ENCODE measurements at places on chromosomes 13 and 19.

- no peak for DNase-seq
Observed at GRCh38 chr19:35009424-35010415, 9.6 kb downstream of the GRAMD1A start.

DNA sequence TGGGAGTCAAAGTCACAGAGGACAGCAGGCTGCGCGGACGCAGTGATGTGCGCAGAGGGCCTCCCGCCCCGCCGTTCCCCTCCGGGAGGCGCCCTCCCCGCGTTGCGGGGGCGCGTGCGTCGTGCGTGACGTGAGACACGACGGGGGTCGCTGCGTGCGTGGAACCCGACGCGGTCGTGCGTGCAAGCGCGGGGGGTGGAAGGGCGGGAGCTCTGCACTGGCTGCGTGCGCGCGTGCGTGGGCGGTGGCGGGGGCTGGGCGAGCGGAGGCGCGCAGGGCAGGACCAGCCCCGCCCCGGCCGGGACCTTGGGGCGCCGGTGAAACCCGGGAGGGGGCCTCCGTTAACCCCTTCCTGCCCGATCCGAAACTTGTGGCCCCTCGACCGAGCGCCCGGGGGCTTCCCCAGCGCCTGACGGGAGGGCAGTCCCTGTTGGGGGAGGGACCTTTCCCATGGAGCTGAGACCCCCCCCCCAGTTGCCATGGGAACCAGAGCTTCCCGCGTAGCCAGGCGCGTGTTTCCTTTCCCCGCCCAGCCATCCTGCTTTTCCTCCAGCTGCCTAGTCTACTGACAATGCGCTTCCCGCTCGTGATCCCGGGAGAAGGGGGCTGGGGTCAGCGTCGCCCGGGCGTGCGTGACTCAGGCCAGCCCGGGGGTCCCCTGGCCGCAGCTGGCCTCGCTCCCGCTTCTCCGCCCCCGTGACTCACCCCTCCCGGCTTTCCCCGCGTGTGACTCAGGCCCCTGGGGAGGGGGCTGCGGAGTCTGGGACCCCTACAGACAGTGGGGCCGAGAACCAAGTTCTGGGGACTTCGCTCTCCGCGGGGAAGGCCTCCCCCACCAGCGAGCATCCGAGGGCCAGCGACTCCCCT, 7.3 kb upstream of the HOOK2 start:
- no peak for DNase-seq

GRCh38 chr13:111282997-111283396, 37.4 kb upstream of the TEX29 start:
- no peak for DNase-seq

- no peak for DNase-seq
Observed at GRCh38 chr13:20699715-20700114, 3.8 kb upstream of the IL17D start.

DNA sequence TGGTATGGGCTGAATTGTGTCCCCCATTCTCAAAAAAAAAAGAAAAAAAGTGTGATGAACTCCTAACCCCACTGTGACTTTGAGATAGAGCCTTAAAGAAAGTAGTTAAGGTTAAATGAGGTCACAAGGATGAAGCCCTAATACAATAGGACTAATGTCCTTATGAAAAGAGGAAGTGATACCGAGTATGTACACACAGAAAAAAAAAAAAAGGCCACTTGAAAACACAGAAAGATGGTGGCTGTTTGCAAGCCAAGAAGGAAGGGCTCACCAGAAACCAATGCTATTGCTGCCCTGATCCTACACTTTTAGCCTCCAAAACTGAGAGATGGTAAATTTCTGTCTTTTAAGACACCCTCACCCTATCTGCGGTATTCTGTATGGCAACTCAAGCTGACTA, 955.6 kb downstream of the PCDH17 start:
- DNase-seq, result no peak

DNA sequence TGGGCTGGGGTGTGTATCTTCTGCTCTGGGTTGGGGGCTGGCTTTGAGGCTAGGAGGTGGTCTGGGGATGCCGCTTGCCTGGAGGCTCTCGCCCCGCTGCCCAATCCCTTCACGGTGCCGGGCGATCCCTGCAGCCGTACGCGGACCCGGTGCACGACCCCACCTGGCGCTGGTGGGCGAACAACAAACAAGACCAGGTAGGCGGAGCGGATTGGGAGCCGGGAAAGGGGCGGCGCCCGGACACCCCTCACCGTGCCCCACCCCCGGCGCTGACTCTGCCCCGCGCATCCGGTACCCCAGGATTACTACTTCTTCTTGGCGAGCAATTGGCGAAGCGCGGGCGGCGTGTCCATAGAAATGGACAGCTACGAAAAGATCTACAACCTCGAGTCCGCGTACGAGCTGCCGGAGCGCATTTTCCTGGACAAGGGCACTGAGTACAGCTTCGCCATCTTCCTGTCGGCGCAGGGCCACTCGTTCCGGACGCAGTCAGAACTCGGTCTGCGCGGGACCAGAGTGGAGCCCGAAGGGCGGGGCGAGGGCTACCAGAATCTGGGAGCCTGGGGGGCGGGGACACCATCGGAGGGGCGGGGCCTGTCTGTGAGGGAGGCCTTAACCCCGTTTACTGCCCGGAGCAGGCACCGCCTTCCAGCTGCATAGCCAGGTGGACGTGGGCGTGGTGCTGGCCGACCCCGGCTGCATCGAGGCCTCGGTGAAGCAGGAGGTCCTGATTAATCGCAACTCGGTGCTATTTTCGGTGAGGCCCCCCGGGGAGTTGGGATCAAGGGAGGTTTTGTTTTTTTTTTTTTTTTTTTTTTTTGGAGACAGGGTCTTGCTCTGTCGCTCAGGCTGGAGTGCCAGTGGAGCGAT, 12.1 kb upstream of the PSMD8 start:
- no peak for DNase-seq

- no peak for DNase-seq
Observed at GRCh38 chr19:29680447-29680846, 15.2 kb downstream of the PLEKHF1 start.

GRCh38 chr13:20994441-20994821, 67.0 kb downstream of the LATS2 start:
- DNase-seq, result no peak

DNA sequence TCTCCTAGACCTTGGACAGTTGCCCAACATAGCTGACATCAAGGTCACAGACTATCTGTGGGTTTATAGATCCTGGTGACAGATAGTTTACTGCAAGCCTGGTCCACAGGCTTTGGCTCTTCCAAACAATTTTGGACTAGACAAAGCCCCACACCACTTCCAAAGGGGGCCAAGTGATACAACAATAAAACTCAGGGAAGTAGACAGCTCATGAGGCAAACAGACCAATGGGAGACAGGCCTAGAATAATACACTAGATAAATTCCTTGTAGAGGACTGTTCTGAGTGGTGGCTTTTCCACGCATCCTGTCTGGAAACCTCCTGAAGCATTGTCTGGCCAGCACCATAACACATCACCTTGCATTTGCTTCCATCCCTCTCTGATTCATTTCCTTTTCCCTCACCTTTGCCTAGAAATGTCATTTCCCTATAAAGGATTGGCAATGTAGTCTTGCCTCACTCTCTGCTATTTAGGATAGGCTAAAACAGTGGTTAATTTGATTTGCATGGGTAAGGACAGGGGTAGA, 284.2 kb downstream of the POU4F1 start:
- no peak for DNase-seq

- DNase-seq, result no peak
Observed at GRCh38 chr19:38759590-38760003, 13.7 kb downstream of the LGALS7 start.

- DNase-seq, result no peak
Observed at GRCh38 chr13:25840931-25841330, 210.9 kb downstream of the SHISA2 start.

DNA sequence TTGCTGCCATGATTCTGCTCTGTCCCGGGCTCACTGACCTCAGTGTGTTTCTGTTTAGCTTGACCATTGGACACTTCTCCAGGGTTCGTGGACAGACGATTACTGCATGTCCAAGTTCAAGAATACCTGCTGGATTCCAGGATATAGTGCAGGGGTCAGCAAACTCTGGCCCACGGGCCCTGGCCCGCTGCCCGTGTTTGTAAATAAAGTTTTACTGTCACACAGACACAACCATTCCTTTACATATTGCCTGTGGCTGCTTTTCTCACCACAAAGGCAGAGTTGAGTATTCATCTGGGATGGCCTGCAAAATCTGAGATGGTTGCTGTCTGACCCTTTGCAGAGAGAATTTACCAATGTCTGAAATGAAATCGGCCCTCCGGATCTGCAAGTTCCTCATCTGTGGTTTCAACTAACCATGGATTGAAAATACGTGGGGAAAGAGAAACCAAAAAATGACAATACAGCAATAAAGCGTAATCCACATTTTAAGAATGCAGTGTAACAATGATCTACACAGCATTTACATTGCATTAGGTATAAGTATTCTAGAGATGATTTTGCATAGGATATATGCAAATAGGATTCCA, 25.9 kb upstream of the F2RL3 start:
- DNase-seq, result no peak

DNA sequence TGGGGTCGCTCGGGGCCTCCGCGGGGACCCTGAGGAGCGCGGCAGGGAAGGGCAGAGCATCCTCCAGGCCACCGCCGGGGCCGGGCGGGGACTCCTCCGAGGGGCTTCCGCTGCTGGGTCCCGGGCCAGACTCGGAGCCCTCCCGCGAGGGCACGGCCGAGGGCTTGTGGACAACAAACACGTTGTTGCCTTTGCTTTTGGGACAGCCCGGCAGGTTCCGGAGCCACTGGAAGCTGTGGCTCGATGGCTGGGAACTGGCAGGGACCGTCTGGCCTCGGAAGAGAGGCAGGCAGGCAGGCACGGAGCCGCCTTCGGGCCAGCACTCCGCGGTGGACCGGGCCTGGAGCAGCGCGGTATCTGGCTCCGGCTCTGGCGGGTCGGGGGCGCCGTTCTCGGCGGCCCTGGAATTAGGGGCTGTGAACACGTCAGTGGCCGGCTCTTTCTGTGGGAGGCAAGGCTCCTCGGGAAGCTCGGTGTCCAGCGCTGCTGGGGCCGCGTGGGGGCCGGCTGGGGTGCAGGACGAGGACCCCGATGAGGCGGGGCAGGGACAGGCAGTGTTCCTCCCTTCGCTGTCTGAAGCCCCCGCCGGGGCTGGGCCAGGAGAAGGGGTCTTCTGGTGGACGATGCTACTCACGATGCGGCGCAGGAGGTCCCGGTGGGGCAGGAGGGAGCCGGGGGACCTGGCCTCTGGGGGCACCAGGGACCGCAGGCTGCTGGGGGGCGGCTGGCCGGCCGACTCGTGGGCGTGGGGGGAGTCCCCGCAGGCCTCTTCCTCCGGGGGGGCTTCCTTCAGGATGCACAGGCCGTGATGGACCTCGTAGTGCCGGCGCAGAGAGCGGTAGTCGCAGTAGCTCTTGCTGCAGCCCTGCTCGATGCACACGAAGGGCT, 27.6 kb downstream of the ZNF541 start:
- DNase-seq, result no peak

Data from cortex of kidney (tissue), 1 donor.